ENCODE measurements at places on chromosomes 1 and 21. TPM values are rescaled to one million over a fixed set of nuclear protein-coding genes. Genes with fewer than 3 reads are reported as not detected.

GRCh38 chr1:44812822-44813543, 4.7 kb downstream of the BTBD19 start:
- DNase-seq: peak; percentile 74

- no peak for DNase-seq
Measured at GRCh38 chr1:22920734-22921451, 51.8 kb downstream of the LACTBL1 start.

DNA sequence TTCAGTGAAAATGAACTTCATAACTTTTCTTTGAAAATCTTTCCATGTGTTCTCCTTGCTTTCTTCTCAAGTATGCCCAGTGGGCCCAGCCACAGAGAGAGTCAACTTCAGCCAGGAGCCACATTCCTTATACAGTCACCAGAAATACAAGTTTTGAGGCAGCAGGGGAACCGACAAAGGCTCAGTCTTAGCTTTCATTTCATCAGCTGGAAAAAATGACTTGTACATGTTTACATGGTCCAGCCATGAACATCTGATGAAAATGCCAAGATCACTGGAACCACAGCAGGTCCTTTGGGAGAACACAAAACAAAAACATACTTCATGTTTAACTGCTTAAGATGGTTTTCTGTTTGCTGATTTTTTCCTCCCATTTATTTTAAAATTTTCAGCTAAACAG, 72.5 kb downstream of the SYDE2 start:
- DNase-seq: no peak

GRCh38 chr1:154483941-154484803, 17.8 kb upstream of the TDRD10 start:
- DNase-seq: no peak

GRCh38 chr1:70504176-70504820, 93.2 kb downstream of the CTH start:
- DNase-seq: no peak

- DNase-seq: no peak
Measured at GRCh38 chr1:211676106-211676583, 724 bp upstream of the NEK2 start.

GRCh38 chr1:82517586-82517985, 716.9 kb downstream of the ADGRL2 start:
- no peak for DNase-seq

GRCh38 chr1:29234471-29234870, 1.9 kb upstream of the PTPRU start:
- DNase-seq: peak; percentile 56

DNA sequence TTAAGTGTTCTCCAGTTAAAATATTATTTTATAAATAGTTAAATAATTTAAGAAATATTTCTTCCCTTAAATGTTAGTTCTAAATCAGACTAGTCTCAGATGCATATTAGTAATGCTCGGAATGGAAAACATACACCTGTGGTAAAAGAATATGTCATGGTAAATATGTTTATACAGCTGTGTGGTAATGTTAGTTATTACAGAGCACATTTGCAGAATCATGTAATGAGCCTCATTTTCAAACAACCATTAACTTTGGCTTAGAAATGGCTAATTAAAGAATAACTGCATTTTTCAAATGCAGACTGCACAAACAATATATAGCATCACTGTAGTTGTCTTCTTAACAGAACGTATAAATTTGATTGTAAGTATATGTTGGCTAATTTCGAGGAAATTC, 90.3 kb downstream of the DISP1 start:
- no peak for DNase-seq

RNASEL gene
- 3.3 TPM for total RNA-seq

KCNE1 gene
- 17.7 TPM for total RNA-seq

MROH9 gene
- not detected for total RNA-seq

TSTD1 gene
- 12.0 TPM for total RNA-seq

GNAT2 gene
- total RNA-seq: not detected
